ENCODE measurements at places on chromosomes 12 and 14.

GRCh38 chr12:84910549-84911241, 1.9 kb downstream of the SLC6A15 start:
- no peak for DNase-seq

- no peak for DNase-seq
Observed at GRCh38 chr12:110067531-110067930, 19.2 kb upstream of the C12orf76 start.

DNA sequence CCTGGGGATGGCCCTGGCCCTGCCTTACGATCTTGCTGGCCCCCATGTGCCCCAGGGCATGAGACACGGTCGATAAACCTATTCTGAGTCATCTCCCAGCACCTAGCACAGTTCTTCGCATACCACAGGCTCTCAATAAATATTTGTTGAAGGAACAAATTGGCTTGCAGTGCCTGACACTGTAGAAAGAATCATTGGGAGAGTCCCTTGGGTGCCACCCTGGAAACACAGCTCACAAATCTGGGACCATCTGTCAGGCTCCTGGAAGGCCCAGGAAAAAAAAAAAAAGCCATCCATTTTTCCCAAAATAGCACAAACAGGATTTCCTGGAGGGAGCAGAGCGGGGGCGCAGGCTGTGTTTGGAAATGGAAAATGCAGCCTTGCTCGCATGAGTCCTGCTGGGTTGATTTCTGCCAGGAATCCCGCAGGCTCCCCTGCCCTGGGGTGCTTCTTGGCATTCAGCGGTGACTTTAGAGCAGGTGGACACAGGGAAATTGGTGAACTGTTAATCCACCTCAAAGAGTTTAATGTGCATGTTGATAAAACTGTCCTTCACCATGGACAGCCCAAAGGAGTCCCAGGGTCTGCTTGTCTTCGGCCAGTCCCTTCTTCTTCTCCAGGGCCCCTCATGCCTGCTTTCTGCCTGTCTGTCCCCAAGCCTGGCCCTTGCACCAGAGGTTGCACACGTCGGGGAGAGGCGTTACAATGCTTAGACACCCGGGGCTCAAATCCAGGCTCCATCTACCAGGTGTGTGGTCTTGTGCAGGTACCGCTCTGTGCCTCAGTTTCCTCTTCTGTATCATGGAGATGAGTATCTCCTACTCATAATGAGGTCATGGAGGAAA, 106.1 kb upstream of the RFLNA start:
- no peak for DNase-seq

DNA sequence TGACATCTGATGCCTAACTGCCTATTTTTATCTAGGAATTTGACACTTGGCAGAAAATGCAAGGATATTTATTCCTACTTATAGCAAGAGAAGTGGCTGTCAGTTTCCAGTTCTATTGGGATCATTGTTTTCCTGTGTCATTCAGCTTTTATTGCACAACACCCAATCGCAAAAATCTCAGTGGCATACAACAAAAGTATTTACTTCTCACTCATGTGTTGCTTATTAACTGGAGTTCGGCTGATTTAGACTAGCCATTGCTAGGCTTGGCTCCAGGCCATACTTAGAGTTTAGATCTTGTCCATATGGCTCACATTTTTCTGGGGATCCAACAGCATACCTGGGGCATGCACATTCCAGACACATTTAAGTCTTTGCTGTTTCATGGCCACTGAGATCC, 218.6 kb upstream of the SYT1 start:
- DNase-seq, result no peak

GRCh38 chr14:65261425-65261920, 151.1 kb upstream of the FUT8 start:
- no peak for DNase-seq

GRCh38 chr12:23600919-23601318, 348.6 kb downstream of the SOX5 start:
- no peak for DNase-seq

DNA sequence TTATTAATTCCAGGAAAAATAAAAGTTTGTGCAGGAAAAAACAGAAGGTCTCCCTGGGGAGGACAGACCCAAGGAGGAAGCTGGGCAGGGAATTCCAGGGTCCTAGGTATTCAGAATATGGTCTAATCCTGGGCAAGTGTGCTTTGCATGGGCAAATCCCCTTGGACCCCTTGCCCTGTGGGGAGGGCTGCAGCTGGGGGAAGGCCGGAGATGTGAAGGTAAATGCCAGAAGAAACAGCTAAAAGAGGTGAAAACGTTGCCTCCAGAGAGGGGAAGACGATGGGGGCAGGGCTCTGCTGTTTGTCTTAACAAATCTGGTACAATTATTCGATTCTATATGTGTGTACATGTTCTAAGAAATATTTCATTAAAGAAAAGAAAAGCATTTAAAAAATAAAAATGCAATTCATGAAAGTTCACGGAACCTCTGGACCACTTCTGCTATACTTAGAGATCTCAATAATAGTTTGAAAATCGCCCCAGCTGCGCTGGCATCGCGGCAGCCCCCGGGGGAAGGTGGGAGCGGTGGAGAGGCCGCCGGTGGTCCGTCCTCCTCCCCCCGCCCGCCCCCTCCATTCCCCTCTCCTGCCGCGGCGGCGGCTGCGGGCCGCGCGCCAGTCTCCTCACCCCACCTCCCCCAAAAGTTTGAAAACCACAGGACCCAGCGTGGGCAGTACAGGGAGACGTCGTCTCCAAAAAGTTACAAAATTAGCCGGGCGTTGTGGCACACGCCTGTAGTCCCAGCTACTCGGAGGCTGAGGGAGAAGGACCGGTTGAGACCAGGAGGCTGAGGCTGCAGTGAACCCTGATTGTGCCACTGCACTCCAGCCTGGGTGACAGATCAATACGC, 1.5 kb upstream of the PRPF40B start:
- DNase-seq, result no peak

DNA sequence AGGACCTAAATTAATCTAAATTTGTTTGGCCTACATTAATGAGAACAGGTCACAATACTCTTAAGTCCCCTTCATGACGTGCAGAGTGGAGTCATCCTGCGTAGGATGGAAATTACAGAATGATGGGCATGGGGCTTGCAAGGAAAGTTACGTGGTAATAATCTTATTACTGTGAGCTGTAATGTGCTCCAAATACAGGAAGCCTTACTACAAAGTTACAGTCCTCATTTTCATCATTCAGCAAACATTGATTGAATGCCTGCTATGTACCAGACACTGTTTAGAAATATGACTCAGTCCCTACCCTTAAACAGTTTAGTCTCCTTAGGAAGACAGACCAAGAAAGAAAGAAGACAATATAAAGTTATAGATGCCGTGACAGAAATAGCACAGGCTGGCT, 9.4 kb downstream of the HIGD1C start:
- DNase-seq, result no peak

- no peak for DNase-seq
Observed at GRCh38 chr12:81350309-81350708, 272.4 kb downstream of the ACSS3 start.

GRCh38 chr12:120687578-120688289, 785 bp downstream of the MLEC start:
- no peak for DNase-seq

GRCh38 chr14:92750994-92751400, 2.6 kb upstream of the LGMN start:
- no peak for DNase-seq

DNA sequence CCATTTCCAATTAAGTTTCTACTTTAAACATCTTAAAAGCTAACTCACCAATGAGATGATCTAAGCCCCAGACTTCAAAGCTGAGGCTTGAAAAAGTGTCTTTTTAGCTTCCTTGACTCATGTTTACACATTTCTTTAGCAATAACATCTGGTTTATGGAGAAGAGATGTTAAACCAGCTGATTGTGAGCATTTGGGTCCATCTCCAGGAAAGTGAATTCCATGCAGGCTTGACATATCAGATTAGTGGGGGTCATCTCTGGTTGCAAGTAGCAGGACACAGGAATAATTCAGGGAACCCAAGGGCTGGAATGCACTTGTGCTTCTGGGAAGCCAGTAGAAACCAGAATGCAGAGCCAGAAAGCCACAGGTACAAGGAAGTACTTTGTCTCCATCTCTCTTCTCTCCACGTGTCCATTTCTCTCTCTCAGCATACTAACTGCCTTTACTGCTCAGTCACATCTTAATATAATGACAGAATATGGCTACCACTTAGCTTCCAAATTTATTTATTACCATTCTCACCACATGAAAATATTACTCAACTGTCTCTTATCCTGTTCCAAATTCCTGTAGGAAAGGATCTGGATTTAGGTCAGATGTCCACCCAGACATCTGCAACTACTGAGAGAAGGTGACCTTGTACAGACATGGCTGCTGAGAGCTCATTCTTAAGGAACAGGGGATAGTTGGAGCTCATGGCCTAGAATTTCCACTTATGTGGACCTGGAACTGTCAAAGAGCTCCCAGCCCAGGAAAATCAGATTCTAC, 104.4 kb downstream of the SCN8A start:
- no peak for DNase-seq

GRCh38 chr12:14962153-14962539, 745 bp upstream of the ARHGDIB start:
- no peak for DNase-seq

DNA sequence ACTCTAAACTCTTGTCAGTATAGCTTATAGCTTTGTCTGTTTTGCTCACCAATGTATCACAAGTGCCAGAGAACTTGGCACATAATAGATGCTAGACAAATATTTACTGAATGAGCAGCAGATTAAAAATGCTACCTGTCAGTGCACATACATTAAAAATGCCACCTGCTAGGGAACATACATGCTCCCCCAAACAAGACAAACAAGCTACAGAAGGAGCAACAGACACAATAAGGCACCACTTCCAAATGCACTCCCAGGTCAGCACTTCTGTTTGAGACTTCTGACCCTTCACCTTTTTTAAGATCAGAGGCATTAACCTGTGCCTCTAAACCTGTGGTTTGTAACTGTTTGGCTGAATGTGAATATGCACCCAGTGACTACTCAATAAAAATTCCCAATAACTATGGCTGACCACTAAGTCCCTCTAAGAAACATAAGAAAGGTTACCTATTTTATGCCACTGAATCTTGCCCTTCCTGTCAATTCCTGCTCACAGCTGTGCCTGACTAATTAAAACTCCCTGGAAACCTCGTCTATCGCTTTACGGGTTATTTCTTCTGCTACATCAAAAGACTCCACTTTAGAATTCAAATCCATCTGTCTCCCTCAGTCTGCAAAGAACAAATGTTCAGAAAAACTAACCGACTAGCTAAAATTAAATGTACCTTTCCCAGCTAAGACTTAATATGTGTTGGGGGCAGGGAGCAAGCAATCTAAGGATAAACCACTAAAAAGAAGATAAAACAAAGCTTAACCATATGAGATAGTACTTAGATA, 41.0 kb downstream of the HECTD4 start:
- no peak for DNase-seq

DNA sequence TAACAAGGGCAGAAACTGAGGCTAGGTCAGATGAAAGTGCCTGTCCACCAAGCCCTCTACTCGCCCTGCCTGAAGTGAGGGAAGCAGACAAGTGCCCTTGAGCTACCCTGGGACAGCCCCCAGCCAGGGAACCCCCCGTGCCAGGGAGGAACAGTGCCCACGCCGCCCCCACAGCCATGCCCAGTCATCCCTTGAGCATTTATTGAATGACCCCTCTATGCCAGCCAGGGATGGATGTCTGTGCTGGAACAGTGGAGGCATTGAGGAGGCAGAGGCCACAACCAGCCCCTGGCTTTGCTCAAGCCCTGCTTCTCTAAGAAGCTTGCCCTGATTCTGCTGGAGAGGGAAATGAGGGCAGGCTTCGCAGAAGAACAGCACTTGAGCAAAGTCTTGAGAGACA, 3.7 kb upstream of the AQP6 start:
- no peak for DNase-seq

GRCh38 chr12:111869671-111870070, 27.6 kb downstream of the MAPKAPK5 start:
- no peak for DNase-seq

DNA sequence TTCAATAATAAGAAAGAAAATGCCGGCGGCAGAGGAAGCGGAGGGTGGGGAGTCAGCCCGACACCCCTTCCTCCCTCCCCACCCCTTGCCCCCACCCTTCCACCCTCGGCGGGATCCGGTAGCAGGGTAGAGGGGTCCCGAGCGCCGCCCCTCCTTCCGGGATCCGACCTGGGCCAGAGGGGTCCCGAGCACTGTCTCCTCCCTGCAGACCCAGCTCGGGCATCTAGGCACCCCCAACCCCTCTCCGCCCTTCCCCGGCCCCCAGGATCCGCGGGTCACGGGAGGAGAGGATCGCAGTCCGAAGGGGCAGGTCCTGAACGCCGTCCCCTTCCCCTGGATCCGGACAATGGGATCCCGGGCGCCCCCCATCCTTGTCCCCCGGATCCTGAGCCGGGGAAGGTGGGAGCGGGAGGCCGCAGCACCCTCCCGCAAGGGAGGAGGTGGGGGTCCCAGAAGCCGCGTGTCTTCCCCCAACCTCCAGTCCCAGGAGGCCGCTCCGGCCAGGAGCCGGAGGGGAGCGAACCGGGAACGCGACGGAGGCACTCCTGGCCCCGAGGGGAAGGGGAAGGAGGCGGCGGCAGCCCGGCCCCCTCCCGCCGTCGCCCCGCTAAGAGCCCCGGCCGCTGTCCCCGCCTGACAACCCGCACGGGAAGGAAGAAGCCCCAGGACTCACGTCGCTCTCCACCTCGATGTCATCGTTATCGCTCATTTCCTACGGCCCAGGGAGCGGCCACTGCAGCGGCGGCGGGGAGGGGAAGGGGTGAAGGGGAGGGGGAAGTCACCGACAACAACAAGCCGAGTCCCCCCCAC, 481 bp downstream of the MAX start:
- no peak for DNase-seq

DNA sequence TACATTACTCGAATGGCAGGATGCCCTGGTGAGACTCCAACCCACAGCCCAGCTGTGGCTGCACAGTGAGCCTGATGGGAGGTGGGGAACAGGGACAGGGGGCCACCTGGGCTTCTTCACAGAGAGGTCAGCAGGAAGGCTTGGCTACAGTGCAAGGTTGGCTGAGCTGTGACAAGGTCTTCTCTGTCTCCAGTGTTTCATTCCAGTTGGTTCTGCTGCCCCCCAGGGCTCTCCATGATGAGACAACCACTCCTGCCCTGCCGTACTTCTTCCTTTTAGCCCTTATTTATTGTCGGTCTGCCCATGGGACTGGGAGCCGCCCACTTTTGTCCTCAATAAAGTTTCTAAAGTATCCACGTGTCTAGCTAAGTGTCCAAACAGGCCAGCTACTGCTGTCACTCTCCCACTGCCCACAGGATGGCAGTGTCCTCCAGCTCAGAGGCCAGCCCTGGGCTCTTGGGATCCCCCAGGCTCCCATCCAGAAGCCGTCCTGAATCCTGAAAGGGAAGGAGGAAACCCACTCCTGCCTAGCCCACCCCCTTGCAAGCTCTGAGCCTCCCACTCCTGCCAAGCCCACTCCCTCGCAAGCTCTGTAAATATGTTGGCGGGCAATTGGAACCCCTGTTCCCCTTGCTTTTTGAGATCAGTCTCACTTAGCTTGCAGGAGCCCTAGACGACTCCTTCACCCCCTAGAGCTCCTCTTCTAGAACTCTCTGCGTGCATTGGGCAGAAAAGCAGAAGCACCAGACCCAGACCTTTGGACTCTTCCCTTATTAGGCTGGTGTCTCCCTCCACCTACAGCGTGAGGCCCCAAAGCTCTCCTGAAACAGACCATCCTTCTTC, 5.4 kb downstream of the C1QL4 start:
- no peak for DNase-seq

Data from HS-27A (cell line).